ENCODE measurements at places on chromosomes 11 and 22. TPM values are rescaled to one million over a fixed set of nuclear protein-coding genes. Genes with fewer than 3 reads are reported as not detected.

The CASP1 gene
- 1.5 TPM for total RNA-seq

The HORMAD2 gene
- 0.25 TPM for total RNA-seq

The NFAM1 gene
- 0.49 TPM for total RNA-seq

The PPP2R5B gene
- total RNA-seq: 26.6 TPM

The APOL3 gene
- total RNA-seq: 1.2 TPM

The C11orf16 gene
- 0.25 TPM for total RNA-seq

The APOBEC3B gene
- not detected for total RNA-seq

The FOLR1 gene
- 0.25 TPM for total RNA-seq

Data from temporal lobe (tissue), 4 donors.